Heart right ventricle (tissue), 16 donors: ENCODE measurements at places on chromosomes 7 and 10. TPM values are rescaled to one million over a fixed set of nuclear protein-coding genes. Genes with fewer than 3 reads are reported as not detected.
A peak's percentile ranks its signal among the peaks of the same experiment; 100 is the strongest.

ANXA8L1 gene
- total RNA-seq: not detected

LLCFC1 gene
- not detected for total RNA-seq

PRSS1 gene
- total RNA-seq: 3.8 TPM

TMEM176A gene
- 13.6 TPM for total RNA-seq

NODAL gene
- not detected for total RNA-seq

SPRN gene
- total RNA-seq: not detected

CPEB3 gene
- total RNA-seq: 10.1 TPM

IRF5 gene
- total RNA-seq: 1.6 TPM

GRCh38 chr10:61335359-61335758, 117.8 kb downstream of the TMEM26 start:
- DNase-seq: no peak

GRCh38 chr7:1956611-1957470, 275.9 kb downstream of the MAD1L1 start:
- peak; percentile 6 for DNase-seq

DNA sequence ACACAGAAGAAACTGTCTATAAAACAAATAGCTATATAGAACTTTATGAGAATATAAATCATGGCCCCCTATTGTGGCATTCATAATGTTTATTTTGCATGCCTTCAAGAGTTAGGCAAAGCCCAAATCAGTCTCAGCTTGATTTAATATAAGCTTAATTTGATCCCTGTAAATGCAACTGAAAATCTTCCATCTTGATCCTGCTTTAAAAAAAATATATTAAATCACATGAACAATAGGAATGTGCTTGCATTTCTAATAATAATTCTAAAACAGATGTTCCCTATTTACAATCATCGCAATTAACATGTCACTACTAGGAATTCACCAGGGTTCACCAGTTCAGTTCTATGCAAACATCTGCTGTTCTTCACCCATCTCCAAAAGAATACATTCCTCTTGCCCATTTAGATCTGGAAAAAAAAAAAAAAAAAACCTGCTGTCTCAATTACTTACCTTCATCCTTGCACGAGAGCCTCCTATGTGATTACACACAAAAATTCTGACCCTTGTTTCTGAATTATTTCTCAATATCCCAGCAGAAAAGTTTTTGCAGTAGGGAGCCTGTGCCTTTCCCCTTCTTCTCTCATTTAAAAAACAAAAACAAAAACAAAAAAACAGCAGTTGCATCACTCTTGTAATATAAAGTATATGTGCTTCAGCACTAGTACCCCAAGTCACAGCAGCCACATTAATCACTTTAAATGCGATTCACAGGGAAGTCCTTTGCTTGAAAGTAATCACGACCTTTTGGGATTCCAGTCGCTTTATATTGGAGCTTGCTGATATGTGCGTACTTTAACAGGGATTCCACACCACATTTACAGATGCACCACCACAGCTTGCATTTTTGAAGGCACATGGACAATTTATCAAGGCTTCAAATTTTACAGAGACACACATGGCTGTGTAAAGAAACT, 194.8 kb upstream of the KMT2E start:
- DNase-seq: no peak

- DNase-seq: no peak
Measured at GRCh38 chr10:31621733-31622132, 302.7 kb downstream of the ZEB1 start.

GRCh38 chr7:104136981-104137380, 70.8 kb downstream of the ORC5 start:
- no peak for DNase-seq

GRCh38 chr7:37832194-37832593, 16.2 kb upstream of the NME8 start:
- peak; percentile 82 for DNase-seq

DNA sequence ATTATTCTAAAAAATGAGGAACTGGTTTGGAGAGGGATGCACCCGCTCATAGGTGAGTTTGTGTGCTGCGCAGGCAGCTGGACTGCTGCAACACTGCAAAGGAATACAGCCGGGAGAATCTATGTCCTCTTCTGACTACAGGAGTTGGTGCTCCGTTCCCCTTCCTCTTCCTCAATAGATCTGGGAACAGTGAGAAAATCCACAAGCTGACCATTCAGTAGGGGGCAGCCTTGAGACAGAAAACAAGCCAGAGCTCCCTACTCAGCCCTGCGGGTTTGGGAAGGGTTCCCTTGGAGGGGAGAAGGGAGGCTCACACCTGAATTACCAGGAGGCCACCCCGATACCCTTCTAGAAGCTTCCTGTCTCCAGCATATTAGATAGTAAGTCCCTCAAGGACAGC, 87.3 kb upstream of the FOXI2 start:
- DNase-seq: no peak

- DNase-seq: no peak
Measured at GRCh38 chr10:3911713-3912442, 126.9 kb upstream of the KLF6 start.

- DNase-seq: no peak
Measured at GRCh38 chr7:68547799-68548198, 1050.5 kb upstream of the AUTS2 start.

GRCh38 chr10:10326116-10326515, 691.6 kb upstream of the CELF2 start:
- no peak for DNase-seq

- no peak for DNase-seq
Measured at GRCh38 chr10:5620966-5621365, 45.4 kb downstream of the ASB13 start.

- no peak for DNase-seq
Measured at GRCh38 chr7:159115601-159116501, 28.8 kb downstream of the VIPR2 start.

- no peak for DNase-seq
Measured at GRCh38 chr10:34728361-34728760, 86.7 kb downstream of the PARD3 start.

DNA sequence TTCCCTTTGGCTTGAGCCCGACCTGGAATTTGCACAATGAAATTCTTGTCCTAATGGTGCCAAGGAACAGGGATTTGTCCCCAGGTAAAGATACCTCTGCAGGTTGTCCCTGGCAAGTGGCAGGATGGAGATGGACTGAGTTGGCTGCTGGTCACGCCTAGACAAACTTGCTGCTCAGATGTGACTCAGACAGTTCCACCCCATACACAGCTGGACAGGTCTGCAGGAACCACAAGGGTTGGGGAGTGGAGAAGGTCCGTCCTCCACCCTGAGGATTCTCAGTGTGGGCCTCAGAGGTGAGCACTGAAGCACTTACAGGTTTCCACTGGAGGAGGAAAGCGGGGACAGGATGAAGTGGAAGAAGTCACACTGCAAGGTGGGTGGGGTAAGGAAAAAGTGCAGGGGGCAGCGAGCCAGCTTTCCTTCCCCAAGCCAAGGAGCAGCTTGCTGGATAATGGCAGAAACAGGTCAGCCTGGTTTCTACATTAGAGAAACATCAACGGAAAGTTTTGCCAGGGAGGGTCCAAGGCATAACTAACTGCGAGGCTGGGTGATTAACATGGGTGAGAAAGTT, 20.5 kb downstream of the ITPRIP start:
- no peak for DNase-seq

- no peak for DNase-seq
Measured at GRCh38 chr7:128247640-128248194, 6.6 kb downstream of the LEP start.

DNA sequence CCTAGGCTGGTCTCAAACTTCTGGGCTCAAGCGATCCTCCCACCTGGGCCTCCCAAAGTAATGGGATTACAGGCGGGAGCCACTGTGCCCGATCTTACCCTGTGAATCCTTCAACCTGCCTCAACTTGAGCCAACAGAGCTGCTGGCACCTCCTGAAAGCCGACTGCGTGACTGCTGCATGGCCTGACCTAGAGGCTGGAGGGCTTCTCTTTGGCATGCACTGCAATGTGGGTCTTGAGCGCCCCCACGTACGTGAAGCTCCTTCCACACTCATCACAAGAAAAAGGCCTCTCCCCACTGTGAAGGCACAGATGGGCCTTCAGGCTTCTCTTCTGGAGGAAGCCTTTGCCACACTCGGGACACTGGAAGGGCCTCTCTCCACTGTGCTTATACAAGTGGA, 12.9 kb upstream of the ZNF786 start:
- no peak for DNase-seq
